Sigmoid colon (tissue), 7 donors: ENCODE measurements at places on chromosomes 2 and 18.

GRCh38 chr2:237604960-237605359 lies 14.4 kb upstream of the RAB17 start:
- DNase-seq: no peak

GRCh38 chr2:141766225-141766624 lies 364.6 kb downstream of the LRP1B start:
- DNase-seq: no peak

DNA sequence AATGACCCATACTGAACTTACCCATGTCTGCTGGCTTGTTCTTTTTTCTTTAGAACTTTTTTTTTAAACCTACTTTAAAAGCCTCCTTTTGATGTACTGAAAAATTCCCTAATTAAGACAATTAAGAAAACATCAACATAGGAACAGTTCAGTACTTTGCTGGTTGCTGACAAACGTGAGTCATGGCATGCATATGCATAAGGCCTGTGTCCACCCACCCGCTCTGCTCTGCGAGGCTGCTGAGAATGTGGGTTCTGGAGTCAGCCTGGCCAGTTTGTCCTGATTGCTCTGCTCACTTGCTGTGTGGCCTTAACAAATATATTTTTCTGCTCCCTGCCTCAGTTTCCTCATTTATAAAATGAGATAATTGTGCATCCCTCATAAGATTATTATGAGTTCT lies 27.3 kb downstream of the LAMA3 start:
- DNase-seq: no peak

- DNase-seq: no peak
Measured at GRCh38 chr18:34786162-34786741, 76.2 kb downstream of the DTNA start.

GRCh38 chr2:15666861-15667808 lies 75.5 kb downstream of the DDX1 start:
- DNase-seq: no peak

- DNase-seq: peak; percentile 76
Measured at GRCh38 chr2:88659538-88659915, 31.9 kb upstream of the RPIA start.

DNA sequence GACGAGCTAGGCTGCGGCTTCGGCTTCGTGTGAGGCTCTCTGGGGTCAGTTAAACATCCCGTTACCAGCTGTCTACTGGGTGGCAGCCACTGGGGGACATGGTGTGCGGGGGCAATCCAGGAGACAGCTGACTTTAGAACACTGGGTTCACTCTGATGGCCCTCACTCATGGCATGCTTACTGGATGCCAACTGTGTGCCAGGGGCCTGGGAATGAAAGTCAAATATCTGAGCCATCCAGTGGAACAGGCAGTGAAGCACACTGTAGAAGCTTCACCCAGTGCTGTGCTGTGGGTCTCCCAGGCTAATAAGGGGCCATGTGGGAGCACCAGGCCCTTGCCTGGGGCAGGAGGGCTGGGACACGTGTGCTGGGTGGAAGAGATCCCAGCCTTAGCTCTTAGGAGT lies 48.3 kb downstream of the GLI2 start:
- DNase-seq: no peak

GRCh38 chr18:36578871-36579710 lies 249.7 kb downstream of the TPGS2 start:
- DNase-seq: no peak

DNA sequence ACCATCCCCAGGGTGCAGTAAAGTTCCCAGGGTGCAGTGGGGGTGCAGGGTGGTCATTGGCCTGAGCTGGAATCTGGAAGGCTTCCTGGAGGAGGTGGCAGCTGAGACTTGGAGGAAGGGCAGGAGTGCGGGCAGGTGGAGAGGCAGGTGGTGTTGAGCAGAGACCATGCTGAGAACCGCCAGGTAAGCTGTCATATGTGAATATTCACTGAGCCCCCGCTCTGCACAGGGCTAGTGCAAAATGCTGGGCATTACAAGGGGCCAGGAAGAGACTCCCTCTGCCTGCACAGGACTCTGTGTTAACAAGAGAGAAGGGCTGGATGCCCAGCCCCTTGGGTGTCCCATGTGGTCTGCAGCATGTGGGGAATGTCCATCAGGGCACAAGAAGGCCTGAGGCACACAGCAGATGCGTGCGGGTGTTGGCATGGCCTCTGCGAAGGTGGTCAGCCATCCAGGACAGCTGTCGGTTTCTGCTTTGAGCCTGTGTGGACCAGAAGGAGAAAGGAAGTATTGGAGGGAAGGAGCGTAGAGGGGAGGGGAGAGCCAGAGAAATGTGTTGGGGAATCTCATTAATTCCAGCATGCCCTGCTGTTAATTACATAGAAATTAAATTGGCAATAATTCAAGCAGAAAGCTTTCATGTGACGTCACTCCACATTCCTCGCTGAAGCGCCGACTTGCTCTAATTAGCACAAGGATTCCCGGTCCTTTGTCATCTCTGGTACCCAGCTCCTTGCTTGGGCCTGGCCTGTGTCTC lies 62.8 kb upstream of the OTOS start:
- DNase-seq: peak; percentile 52

- no peak for DNase-seq
Measured at GRCh38 chr2:13113002-13113401, 396.3 kb downstream of the TRIB2 start.

DNA sequence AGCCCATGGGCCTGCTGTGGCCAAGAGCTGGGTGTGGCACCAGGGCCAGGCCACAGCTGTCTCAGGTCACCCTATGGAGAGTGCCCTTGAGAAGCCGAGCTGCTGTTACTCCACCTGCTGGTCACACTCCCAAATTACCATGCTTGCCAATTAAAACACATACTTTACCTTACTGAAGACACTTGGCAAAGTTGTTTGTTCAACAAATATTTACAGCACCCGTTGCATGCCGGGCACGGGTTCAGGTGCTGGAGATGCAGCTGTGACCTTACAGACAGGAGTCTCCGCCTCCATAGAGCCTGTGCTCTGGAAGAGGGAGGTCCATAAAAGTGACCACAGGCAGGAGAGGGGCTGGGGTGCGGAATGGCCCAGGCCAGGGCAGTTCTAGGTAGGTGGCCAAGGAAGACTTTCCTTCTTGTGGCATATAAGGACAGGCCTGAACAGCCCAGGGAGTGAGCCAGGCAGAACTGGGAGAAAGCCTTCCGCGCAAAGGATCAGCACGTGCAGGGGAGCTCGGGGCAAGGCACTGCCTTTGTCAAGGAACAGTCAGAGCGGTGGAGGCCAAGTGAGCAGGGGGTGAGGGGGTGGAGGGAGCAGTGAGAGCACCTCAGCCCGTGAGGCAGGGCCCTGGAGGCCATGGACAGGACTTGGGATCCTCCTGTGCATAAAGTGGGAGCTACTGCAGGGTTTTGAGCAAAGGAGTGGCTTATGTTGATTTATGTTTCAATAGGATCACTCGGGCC lies 23.6 kb upstream of the RBM44 start:
- DNase-seq: no peak

DNA sequence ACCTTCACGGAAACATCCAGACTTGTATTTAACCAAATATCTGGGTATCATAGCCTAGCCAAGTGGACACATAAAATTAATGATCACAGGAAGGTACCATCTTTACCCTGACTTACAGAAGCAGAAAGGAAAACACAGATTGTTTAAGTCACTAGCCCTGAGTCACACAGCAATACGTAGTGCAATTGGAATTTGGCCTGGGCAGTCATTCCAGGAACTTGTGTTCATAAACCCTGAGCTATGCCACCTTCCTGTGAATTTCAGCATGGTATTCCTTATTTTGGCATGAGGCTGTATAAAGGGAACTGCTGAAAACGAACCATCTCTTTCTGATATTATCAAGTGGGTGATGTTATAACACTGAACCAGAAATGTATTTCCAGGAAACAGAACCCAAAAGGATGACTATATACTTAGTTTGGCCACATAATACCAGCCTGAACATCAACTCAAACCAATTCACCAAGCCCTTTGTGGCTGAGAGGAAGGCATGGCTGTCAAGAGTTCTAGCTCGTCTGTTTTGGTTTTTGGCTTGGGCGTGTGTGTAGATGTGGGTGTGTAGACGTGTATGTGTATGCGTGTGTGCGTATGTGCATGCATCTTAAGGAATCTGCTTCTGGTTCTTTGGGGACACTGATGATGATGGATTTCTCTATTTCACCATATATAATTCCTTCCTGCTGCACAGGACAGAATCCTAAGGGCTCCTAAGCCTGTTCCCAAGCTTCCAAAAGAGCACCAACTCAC lies 533.4 kb upstream of the ID2 start:
- no peak for DNase-seq

DNA sequence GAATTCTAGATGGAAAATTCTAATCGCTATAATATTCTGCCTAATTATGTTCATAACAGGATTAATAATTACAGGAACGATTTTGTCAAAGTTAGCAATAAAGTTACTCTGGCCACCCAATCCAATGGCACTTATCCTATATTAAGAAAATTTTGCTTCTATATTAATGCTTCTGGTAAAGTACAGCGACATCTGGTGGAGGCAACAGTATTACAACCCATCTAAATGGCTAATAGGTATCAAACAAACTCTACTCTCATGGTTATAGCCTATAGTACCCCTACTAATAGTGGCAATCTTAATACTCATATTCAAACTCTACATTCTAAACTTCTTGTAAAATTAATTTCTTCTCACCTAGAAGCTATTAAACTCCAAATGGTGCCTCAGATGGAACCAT lies 1084.7 kb upstream of the LRRTM1 start:
- no peak for DNase-seq

DNA sequence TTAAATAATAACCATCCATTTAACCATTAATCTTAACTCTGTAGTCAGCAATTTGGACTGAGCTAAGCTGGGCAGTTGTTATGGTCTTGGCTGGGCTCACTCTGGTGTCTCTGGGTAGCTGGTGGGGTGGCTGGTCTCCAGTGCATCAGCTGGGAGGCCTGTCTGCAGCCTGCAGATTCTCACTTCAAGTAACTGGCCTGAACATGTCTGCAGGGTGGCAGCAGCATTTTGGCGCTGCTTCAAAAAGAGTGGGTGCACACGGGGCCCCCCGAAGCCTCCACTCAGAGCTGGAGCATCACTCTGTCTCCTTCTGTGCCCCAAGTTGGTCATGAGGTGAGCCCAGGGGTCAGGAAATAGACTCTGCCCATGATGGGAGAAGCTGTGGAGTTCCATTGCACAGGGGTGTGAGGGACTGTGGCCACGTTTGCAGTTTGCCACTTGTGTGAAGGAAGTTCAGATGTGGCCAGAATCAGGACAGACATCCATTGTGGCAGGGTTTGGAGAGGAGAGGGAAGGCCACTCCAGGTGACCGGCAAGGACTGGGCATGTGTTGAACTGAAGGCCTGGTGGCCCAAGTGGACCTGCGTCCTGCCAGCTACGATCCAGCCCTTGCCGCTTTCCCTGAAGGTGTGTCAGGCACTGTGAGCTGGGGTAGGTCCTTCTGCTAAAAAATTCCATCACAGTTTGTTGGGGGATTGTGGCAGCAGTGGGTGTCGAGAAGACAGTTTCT lies 4.9 kb upstream of the ALLC start:
- no peak for DNase-seq

- DNase-seq: no peak
Measured at GRCh38 chr18:37559194-37559593, 6.4 kb downstream of the CELF4 start.

DNA sequence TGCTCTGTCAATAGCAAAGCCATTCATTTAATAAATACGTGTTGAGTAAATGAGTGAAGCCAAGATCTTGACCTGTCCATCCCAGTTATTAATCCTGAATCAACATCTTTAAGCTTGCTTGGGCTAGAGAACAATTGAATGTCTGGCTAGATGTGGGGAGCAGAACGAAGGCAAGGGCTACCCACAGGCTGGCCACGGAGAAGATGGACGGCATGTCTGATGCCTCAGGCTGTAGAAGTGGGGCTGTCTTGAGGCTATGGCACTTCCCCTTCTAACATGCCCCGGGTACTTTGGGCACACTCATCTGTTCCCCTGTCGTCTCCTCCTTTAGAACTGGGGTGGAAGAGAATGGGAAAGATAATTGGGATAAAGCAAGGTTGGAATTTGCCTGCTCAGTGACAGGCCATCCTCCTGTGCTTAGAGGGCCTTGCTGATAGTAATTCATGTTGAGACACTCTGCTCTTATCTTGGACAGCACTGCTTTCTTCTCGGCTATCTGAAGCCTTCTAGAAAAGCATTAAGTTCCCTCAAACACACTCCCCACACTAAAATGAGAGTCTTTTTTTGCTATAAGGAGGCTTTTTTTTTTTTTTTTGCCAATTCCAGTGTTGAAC lies 225.7 kb downstream of the MREG start:
- no peak for DNase-seq

DNA sequence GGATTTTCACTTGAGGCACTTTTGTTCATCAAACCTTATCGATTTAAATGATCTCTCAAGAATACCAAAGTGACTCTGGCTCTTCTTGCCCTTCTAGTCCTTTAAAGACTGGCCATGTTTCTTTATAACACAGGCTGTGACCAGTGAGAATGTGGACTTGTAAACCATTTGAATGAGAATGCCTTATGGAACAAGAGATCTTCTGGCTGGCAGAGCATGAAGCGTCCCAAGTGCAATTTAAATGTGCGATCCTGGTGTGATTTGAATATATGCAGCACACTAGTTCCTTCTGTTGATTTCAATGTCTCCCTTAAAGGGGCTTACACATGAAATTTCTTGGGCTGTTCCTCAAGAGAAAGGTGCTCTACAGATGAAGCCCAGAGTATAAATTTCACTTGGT lies 262.4 kb upstream of the CCDC68 start:
- no peak for DNase-seq

DNA sequence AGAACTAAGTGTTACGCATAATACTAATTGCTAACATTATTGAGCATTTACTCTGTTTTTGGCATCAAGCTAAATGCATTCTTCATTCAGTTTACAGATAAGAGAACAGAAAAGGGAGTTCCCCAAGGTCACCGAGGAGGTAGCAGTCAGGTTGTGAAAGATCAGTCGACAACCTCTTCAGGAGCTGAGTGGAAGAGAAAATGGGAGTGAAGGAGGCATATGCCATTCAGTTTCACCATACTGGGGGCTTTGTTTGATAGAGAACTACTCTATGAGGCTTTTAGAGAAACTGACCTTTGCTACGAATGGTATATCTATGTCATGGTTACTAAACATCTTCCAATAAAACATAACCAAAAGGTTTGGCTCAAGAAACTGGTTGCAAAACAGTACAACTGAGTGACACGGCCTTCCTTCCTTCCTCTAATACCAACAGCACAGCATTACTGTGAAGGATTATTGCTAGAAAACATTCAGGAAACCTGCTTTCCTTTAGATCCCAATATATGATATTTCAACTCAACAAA lies 112.1 kb downstream of the RBMS1 start:
- DNase-seq: no peak

- no peak for DNase-seq
Measured at GRCh38 chr2:114525955-114526354, 83.5 kb downstream of the DPP10 start.
